ENCODE measurements at places on chromosomes 5 and 9.

DNA sequence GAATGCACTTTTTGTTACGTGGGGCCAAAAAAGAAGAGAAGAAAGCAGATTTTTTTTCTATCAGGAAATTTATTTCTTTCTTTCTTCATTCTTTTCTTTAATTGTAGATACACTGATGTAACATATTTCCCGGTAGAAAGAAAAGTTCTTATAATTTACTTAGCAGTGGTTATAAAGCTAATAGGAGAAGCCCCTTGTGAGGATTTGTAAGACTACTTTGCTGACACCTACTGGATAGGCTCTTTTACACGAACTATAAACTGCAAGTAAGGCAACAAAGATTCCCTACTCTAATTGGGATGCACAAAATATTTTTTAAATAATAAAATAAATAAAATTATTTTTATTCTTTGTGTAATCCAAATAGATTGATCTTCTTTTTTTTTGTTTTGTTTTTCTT is 284.4 kb downstream of the DNAH5 start:
- no peak for DNase-seq

GRCh38 chr9:111036429-111036789 is 1.9 kb downstream of the LPAR1 start:
- no peak for DNase-seq

- DNase-seq, result no peak
Observed at GRCh38 chr5:39650008-39650762, 225.4 kb upstream of the DAB2 start.

DNA sequence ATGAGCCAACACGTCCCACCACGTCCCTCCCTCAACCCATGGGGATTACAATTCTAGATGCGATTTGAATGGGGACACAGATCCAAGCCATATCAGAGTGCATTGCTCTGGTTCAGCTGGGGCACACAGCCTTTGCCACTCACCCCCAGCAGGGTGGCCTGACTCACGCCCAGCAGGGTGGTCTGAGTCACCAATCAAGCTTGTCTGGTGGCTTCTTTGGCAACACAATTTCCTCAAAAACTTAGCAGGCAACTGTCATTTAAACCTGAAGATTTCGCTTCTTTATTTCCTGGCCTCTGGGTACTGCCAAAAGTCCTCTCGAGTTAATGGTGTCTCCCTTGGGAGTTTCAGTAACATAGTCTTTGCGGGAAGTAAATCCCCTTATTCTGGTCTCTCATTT is 16.3 kb upstream of the SEMA5A start:
- DNase-seq, result no peak

- DNase-seq, result no peak
Observed at GRCh38 chr5:141853895-141854626, 24.1 kb downstream of the PCDH1 start.

All from cortex of kidney (tissue), 1 donor.